Amniotic stem cell (primary cell): ENCODE measurements at places on chromosomes 4 and X.

GRCh38 chr4:170038232-170038631, 12.0 kb upstream of the MFAP3L start:
- no peak for DNase-seq

- DNase-seq, result no peak
Observed at GRCh38 chr4:187380181-187380581, 615.4 kb upstream of the ZFP42 start.

GRCh38 chr4:185997296-185997695, 71.7 kb upstream of the TLR3 start:
- DNase-seq, result no peak

DNA sequence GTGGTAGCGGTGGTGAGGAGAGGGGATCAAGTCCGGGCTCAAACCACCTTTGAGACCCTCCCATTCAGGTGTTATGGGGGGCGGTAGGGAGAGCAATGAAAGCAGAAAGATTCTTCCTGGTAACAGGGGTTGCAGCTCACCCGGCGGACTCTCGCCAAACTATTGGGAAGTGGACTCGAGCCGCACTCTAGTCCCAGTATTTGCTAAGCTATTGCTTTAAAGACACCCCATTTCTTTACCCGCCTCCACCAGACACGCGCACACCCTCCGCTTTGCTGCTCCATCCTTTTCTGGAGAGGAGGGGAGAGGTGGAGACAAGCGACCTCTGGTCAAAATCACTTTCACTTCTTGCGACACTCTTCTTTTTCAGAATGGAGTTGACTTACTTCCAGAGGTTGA, 625 bp upstream of the GABRA4 start:
- DNase-seq, result no peak

DNA sequence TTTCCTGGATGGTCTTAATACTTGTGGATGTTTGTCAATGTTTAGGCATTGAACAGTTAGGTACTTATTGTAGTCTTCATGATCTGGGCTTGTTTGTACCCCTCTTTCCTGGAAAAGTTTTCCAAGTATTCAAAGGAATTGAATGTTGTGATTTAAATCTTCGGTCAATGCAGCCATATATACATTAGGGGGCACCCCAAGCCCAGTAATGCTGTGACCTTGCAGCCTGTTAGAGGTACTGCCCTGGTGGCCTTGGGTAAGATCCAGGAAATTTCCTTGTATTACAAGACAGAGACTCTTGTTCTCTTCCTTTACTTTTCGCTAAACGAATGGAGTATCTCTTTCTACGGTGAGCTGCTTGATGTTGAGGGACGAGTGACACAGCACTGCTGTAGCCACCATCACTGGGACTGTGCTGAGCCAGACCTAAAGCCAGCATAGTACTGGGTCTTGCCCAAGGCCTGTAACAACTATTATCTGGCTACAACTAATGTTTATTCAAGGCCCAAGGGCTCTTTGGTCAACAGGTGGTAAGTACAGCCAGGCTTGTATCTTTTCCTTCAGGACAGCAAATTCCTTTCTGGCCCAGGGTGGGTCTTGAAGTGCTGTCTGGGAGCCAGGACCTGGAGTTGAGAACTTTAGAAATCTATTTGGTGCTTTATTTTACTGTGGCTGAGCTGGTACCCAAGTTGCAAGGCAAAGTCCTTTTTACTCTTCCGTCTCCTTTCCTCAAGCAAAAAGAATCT, 118.3 kb upstream of the ATOH1 start:
- DNase-seq, result no peak

- no peak for DNase-seq
Observed at GRCh38 chr4:185965426-185966384, 103.3 kb upstream of the TLR3 start.

DNA sequence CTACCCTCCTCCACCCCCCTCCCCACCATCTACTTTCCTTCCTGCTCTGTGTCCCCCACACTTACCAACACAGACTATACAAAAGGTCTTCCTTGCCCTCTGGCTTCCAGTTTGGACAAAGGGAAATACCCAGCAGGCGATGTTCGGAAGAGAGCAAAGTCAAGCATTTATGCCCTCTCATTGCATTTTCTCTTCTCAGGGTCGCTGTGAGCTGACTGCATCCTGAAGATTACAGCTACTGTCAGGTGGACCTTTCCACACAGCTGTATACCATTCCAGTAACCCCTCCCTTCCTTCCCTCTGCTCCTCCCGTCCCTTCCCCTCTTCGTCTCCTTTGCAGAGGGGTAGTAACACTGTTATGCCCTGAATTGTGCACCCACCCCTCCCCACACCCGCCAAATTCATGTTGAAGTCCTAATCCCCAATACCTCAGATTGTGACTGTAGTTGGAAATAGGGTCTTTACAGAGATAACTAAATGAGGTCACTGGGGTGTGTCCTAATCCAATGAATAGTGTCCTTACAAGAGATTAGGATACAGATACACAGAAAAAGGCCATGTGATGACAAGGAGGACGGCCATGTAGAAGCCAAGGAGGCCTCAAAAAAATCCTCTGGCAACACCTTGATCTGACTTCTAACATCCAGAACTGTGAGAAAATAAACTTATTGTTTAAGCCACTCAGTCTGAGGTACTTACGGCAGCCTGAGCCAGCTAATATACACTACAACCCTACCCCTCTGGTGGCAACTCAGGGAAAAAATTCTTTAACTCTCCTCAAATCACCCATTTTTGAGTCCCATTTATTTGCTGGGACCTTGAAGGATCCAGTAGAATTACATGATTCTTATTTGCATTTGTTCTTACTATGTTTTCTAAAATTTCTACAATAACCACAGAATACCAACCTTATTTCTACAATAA, 11.7 kb downstream of the MORF4L2 start:
- no peak for DNase-seq

GRCh38 chrX:38336538-38337240, 9.4 kb upstream of the RPGR start:
- DNase-seq, result no peak

DNA sequence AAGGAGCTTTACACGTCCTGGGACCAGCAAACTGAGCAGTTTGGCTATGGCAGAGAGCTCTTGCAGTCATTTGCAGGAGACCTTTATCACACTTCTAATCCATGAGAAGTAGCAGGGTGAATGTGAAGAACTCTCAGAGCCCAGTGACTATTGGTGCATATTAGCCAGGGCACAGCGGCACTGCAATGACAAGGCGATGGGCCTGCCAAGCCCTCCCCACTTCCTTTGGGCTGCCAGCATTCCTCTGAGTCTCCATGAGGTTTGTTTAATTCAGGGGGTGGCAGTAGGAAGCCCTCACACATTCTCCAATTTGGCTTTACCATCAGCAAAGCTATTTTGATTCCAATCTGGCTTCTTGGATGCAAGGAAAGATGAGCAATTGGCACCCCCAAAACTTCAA, 79.2 kb upstream of the TSPAN7 start:
- DNase-seq, result no peak

- DNase-seq, result no peak
Observed at GRCh38 chr4:77141964-77142645, 14.9 kb upstream of the CCNG2 start.

DNA sequence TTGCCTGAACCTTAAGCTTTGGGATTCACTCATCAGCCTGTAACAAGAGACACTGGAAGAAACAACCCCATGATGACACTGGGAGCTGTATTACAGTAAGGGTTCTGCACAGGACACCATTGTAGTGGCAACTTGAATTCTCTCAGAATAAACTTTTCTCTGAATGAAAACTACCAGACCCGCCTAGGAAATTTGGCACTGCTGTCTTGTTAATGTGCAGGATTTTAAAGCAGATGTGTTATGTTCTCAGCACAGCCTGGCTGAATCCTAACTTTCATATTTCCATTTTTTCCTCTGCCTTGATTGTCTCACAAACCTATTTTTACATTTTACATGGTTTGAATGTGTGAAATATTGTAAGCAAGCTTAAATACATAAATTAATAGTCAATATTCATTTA, 253.6 kb downstream of the UNC5C start:
- DNase-seq, result no peak

DNA sequence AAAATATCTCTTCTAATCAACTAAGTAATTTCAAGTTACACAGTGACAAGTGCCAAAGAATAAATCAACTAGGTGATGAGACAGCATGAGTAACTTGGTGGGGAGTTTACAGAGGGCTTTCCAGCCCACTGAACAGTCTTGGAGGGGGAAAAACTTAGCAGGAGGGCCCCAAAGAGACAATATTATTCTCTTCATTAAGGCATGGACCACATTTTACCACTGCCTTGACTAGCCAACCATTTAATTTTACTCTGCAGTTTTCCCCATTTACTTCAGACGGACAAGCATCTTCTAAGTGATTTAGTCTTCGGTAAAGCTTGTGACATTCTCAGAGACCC, 25.3 kb upstream of the GATB start:
- DNase-seq, result no peak

GRCh38 chrX:63656871-63657580, 128.0 kb downstream of the ARHGEF9 start:
- peak; percentile 19 for DNase-seq

GRCh38 chrX:145292218-145292617, 44.9 kb downstream of the SPANXN1 start:
- DNase-seq, result no peak

DNA sequence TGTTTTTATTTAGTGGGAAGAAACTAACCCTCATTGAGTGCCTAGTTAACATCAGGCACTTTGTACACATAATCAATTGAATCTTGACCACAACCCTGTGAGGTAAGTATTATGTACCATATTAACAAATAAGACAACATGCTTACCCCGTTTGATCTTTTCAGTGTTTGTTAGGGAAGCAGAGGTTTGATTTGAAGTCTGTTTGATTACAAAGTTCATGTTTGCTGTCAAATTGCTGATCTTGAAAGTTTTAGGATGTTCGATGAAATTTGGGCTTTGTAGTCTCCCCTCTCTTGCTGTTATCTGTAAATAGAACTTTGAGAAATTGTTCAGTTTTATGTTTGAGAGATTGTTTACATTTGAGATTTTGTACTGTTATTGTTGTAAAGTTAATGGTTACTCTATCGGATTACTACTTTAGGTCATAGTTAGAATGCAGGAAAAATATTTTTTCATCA, 13.4 kb upstream of the ADH4 start:
- no peak for DNase-seq
